ENCODE measurements at places on chromosomes 6 and 20.
A peak's percentile ranks its signal among the peaks of the same experiment; 100 is the strongest.

- DNase-seq: no peak
Measured at GRCh38 chr6:99147206-99147605, 199.5 kb upstream of the FBXL4 start.

DNA sequence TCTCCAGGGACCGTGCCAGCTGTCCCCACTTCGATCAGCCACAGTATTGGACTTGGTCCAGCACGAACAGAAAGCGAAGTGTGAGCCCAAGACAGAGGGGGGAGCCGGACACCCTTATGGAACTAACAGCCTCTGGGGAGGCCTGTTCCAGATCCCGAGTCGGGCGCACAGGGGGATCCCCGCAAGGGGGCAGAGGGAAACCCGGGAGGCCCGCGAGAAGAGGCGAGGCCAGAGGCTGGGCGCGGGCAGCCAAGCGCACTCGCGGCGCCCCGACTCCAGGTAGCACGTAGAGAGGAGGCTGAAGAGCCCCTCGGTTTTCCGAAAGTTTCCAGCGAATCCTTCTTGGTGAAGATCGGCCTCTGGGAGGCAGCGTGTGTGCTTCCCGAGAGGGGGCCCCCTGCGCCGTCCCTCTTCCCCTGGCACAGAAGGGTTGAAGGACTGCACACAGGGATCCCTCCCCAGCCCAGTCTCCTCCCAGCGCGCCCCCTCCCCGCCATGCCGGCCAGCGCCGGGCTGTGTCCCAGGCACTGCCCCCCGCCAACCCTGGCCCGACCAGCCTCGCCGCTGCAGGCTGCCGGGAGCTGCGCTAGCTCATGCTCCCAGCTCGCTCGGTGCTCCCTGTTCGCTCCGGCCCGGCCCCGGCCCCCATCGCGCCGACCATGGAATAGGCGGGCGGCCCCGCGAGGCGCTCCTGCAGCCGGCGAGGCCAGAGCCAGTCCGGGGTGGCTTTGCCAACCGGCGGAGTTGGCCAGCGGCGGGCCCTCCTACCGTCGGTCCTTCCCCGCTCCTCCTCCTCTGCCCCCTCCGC lies 577 bp upstream of the SLC24A3 start:
- DNase-seq: peak; percentile 64

DNA sequence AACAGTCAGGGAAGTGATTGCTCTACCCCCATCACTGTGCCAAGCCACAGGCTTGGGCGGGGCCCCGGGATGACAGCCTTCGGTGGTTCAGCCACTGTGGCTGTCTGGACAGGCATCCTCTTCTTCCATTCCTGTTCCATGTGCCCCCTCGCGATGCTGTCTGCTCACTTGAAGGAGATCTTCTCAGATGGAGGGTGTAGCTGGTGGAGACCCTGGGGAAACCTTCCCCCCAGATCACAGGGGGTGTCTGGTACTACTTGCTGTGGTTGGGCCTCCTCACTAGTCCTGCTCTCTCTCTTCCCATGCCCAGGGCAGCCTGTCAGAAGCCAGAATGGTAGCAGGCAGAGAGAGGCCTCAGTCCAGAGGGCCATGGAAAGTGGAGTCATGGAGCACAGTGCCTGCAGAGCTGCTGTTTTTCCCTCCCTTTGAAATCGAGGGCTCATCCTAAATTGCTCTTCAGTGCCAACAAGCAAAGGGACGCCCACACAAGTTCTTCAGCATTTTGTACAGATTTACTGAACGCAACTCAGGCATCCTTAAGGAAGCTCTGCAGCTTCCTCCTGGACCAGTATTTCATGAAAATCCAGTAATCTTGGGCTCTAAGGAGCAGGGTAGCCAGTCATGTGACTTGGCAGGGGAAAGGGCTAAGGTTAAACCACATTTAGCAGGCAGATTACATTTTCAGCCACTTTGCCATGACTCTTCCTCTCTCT lies 326.6 kb downstream of the ZFAND3 start:
- no peak for DNase-seq

- no peak for DNase-seq
Measured at GRCh38 chr20:4304601-4305000, 289.2 kb upstream of the RNF24 start.

GRCh38 chr20:62642666-62643520 lies 590 bp downstream of the SLCO4A1 start:
- DNase-seq: peak; percentile 54

GRCh38 chr6:19976411-19977129 lies 139.4 kb downstream of the ID4 start:
- no peak for DNase-seq

- DNase-seq: no peak
Measured at GRCh38 chr20:37392441-37393195, 46.7 kb downstream of the SRC start.

All from mesothelial cell of epicardium (in vitro differentiated cells).